GM10248 (cell line): ENCODE measurements at places on chromosomes 6 and 20.

- DNase-seq, result no peak
Measured at GRCh38 chr6:3133515-3133914, 15.0 kb downstream of the BPHL start.

- no peak for DNase-seq
Measured at GRCh38 chr6:37785663-37786270, 33.8 kb upstream of the ZFAND3 start.

GRCh38 chr6:100780648-100781047 lies 100.5 kb downstream of the ASCC3 start:
- no peak for DNase-seq

DNA sequence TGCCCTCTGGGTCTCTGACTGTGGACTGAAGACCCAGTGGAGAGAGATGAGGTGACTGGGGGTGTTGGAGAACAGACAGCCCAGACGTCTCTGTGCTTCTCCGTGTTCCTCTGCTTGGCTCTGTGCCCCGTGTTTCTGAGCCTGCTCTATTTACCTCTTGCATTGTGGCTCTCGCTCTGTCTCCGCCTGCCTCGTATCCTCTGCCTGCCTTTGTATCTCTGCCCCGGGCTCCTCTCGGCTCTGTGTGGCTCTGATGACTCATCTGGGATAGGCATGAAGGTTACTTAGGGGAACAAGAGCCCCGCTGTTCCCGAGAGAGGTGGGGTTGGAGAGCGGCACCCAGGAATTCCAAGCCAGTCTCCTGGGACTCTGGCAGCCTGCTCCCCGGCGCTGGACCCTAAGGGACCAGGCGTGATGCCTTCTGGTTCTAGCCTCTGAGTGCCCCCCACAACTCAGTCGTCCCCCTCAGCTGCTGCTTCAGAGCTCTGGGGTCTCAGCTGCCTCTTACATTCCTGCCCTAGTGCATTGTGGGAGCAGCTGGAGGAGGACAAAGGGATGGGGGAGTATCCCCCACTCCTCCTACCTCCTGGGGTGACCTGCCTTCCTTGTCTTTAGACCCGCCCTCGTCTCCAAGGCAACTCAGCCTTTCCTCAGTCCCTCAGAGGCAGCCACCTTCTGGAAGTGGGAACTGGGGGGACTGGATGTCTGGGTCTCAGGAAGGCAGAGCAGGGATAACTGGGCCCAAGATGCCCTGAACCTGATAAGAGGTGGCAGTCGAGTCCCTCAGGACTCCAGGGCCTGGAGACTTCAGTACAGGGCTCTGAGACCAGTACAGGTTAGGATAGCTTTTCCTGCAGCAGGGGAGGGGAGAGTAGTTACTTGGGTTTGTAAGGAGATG lies 1.9 kb downstream of the DDR1 start:
- peak; percentile 12 for DNase-seq

DNA sequence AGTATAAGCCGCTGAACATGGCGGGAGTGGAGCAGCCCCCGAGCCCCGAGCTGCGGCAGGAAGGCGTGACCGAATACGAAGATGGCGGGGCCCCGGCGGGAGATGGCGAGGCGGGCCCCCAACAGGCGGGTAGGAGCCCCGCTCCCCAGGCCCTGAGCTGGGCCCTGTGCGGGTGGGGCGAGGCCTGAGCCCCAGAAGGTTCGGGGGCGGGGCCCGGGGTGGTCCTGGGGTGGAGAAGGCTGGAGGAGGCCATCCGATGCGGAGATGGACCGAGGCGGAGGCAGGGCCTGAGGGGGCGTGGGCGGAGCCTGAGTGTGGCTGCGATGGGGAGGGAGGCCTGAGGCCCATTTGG lies 7.1 kb downstream of the L3MBTL1 start:
- DNase-seq, result peak; percentile 44

DNA sequence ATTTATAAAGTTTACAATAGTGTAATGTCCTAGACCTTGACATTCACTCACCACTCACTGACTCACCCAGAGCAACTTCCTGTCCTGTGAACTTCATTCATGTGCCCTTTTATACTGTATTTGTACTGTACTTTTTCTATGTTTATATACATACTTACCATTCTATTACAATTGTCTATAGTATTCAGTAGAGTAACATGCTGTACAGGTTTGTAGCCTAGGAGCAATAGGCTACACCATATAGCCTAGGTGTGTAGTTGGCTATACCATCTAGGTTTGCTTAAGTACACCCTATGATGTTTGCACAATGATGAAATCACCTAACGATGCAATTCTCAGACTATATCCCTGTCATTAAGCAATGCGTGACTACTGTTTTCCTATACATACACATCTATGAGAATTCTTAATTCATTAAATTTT lies 17.5 kb downstream of the EDEM2 start:
- DNase-seq, result no peak

DNA sequence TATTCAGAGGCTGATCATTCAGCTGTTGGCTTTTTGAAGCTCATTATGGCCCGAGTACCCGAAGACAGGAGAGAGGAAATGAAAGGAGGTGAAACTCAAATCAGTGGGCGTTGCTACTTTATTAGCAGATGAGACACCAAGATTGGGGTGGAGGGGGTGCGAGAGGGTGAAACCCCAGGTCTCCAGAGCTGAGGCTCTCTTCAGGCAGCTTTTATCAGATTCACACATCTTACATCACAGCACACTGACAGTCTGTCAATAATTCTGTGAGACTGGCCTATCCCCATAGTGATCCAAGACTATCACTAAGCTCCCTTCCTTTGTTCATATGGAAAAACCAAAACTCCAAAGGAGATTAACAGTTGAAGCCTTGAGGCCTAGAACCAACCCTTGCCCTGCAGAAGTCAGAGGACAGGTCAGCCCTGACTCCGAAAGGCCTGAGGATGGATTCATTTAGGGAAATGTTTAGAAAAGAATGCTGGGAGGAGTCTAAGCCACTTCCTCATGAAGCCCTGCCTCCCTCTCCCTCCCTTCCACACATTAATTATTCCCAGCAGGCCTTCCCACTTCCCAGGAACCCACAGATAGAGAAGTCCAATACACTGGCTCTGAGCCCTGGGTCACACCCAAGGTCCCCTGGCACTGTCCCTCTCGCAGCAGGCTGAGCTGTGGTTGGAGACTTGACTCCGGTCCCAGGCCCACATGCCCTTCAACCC lies 23.2 kb downstream of the TRERF1 start:
- peak; percentile 82 for DNase-seq

- no peak for DNase-seq
Measured at GRCh38 chr6:88997327-88997726, 33.9 kb upstream of the RNGTT start.

- DNase-seq, result no peak
Measured at GRCh38 chr6:106116125-106116832, 30.1 kb downstream of the PRDM1 start.

- no peak for DNase-seq
Measured at GRCh38 chr20:445514-446336, 16.6 kb downstream of the TBC1D20 start.

DNA sequence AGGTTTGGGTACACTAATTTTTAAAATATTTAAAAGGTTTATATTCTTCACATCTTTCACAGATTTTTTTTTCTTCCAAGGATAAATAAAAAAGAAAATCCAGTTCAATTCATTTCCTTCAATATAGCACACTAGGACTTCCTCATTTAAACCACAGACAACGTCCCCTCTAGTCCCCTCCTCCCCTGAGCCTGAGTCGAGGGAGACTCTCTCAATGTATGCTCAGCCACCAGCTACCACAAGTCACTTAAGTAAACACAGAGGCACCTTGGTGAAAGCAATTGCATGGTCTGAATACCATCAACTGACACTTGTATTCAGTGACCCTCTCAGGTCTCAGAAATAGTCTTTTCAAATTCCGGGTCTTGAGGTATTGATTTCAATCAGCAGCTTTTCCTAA lies 88.6 kb downstream of the SIM1 start:
- no peak for DNase-seq

- peak; percentile 36 for DNase-seq
Measured at GRCh38 chr6:83592770-83593394, 80.5 kb downstream of the PRSS35 start.

DNA sequence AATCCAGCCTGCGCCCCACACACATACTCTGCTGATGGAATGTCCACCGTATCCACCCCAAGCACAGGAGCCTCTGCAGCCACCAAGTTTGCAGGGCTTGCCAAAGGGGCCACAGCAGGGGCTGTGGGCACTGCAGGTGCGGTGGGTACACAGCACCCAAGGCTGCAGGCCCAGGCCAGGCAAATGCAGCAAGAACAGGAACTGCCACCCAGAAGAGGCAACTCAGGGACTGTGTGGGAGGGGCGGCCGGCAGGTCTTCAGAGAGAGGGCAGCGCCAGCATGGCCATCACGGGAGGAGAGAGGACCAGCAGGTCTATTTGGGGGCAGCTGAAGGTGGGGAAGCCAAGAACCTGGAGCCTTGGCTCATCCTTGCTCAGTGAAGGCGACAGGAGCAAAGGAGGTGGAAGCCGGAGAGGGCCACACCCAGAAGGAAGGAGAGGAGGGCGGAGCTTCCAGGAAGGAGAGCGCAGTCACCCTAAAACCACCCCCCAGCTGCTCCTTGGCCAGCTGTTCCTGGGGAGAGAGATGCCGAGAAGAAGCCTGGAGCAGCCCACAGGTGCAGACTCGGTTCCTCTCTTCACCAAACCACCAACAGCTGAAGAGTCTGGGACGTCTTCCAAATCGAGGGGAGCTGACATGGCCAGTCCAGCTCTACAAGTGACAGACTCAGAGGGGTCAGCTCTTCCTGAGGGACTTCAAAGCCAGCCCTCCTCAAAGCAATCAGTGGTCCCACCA lies 265.1 kb upstream of the CDYL start:
- DNase-seq, result no peak

- no peak for DNase-seq
Measured at GRCh38 chr20:32509639-32510066, 75.5 kb downstream of the NOL4L start.

DNA sequence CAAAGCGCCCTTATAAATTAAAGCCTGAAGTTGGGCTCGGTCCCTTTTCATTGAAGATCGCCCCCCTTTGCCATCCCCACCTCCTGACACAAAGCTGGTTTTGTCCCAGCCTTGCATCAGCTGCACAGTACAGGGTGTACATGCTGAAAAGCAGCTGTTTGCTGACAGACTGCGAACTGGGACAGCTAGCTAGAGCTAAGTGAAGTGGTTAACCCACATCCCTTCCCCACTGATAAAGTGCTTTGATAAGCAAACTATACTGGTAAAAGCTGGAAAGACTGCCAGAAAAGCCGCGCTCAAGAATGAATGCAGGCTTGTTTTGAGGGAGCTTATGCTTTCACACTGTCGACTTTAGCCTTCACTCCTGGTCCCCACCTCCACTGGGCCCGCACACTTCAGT lies 207.3 kb downstream of the GMDS start:
- no peak for DNase-seq

DNA sequence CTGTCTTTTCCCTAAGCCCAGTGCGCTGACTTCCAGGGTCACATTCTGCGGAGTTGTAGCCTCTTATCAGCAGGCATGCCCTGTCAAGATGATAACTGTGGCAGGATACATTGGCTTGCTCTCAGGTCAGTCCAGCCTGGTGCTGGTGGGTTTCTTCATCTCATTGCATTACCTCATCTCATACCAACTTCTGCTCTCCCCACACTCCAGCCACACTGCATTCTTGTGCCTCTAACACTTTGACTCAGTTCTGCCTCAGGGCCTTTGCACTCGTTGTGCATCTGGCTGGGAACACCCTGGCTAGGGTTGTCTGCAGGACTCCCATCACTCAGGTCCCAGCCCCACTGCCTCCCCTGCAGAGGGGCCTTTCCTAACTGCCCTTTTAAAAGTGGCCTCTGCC lies 110.3 kb upstream of the BACH2 start:
- DNase-seq, result no peak

DNA sequence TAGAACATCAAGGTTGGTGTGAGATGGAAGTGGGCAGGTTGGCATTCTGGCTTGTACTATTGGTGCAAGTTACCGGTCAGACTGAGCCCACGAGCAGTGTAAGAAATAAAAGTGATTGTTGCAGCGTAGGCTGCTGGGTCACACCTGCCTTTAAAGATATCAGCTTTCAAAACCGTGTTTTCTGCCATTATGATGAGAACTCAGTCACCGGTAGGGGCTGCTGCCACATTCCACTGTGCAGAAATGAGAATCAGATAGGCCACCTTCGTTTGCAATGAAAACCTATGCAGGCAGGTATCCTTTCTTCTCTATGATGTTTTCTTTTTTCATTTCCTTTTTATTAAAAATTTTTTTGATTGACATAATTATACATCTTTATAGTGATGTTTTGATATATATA lies 168.5 kb downstream of the MYLK4 start:
- no peak for DNase-seq

- DNase-seq, result no peak
Measured at GRCh38 chr6:154619146-154619545, 108.7 kb upstream of the CNKSR3 start.

- DNase-seq, result no peak
Measured at GRCh38 chr6:14088600-14089192, 28.9 kb upstream of the CD83 start.

- no peak for DNase-seq
Measured at GRCh38 chr6:115830895-115831294, 229.8 kb downstream of the FRK start.

- DNase-seq, result no peak
Measured at GRCh38 chr20:10731190-10731965, 57.6 kb upstream of the JAG1 start.

DNA sequence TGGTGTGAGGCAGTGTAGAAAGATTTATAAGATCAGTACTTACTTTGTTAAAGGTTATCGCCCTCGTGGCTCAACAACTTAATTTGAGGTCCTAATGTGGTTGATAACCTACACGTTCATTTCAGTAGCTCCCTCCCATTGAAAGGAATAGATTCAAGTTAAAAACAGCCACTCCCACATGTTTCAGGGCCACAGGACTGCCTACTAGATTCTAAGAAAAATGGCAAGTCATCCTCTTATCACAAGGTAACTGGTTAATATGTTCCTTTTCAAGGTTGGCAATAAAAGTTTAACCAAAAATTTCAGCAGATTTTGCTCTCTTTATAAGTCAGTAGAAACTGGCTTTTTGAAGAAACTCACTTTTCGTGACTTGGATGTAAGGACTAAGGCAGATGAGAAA lies 17.1 kb downstream of the GSTA2 start:
- DNase-seq, result no peak

- no peak for DNase-seq
Measured at GRCh38 chr20:35972462-35972861, 4.1 kb downstream of the CNBD2 start.

- DNase-seq, result no peak
Measured at GRCh38 chr6:109166673-109167072, 71.4 kb downstream of the CEP57L1 start.

- peak; percentile 21 for DNase-seq
Measured at GRCh38 chr20:15267935-15268334, 930.5 kb upstream of the FLRT3 start.

DNA sequence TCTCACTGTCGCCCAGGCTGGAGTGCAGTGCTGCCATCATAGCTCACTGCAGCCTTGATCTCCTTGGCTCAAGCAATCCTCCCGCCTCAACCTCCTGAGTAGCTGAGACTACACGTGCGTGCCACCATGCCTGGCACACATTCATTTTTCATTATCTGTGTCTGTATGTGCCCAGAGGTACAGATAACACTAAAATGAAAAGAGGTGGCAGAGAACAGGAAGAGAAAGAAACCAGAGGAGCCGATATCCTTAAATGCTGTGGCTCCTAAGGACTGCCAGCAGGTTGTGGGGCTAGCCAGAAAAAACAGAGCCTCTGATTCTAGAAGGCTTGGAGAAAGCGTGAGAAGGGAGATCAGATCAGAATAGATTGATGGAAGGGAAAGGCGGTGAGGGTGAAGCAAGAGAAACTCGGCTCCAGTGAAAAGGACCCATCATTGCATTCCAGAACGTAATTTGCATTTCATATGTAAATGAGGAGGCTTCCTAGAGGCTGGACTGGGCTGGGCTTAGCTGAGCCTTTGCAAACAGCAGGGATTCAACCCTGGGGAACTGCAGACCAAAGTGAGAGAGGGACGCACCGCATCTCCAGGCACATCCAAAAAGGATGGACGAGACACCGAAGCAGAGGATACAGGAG lies 64.2 kb downstream of the GCNT2 start:
- DNase-seq, result no peak
